ENCODE measurements at places on chromosomes 5 and 9.

DNA sequence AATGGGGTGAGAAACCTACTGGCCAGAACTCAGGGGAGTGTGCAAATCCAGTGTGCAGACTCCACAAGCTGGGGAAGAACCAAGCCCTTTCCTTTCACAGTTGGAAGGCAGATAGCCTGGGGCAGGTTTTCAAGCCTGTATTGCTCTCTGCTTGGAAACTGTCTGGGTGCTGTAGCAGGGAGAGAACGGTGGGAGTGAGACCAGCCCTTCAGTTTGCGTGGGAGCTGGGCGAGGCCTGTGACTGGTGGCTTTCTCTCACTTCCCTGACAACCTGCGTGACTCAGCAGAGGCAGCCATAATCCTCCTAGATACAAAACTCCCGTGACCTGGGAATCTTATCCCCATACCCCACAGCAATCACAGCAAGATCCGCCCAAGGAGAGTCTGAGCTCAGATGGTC, 44.9 kb upstream of the SNCAIP start:
- H3K27me3 ChIP-seq = no peaks in the 10 kb centered on the region
- no peaks in the 10 kb centered on the region for H3K4me1 ChIP-seq

- H3K4me1 ChIP-seq = no peaks in the 10 kb centered on the region
- DNase-seq = no peak
- H3K27ac ChIP-seq = no peak overlapping the region
- H3K36me3 ChIP-seq = no peaks in the 10 kb centered on the region
These were observed 85.5 kb upstream of the PITX1 start for GRCh38 chr5:135119481-135119880.

DNA sequence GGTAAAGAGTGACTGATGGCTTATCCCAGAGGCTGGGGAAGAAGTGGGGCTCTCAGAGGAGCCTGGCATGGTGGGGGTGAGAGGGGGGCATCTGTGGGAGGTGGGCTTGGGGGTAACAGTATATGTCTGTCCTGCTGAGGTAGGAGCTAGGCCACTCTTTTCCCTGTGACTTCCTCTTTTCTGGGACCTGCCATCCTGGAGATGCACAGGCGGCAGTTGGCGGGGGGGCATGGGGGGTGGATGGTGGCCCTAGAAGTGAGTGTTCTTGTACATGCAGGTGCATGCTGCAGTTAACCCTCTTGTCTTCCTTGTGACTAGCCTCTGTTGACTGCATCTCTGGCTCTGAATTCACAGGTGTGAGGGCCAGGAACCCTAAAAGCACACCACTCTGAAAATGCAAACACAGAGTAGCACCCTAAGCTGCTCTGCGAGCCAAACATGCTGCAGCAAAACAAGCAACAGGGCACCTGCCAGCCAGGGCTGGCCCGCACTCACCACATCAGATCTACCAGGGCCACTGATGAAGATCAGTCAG, 123.8 kb upstream of the SHB start:
- H3K4me3 ChIP-seq = no peak overlapping the region
- no peak overlapping the region for H3K27ac ChIP-seq
- DNase-seq = no peak
- peaks cover 8% of the 10 kb centered on the region for H3K4me1 ChIP-seq
- H3K36me3 ChIP-seq = no peaks in the 10 kb centered on the region
- peaks cover 2% of the 10 kb centered on the region for H3K27me3 ChIP-seq

DNA sequence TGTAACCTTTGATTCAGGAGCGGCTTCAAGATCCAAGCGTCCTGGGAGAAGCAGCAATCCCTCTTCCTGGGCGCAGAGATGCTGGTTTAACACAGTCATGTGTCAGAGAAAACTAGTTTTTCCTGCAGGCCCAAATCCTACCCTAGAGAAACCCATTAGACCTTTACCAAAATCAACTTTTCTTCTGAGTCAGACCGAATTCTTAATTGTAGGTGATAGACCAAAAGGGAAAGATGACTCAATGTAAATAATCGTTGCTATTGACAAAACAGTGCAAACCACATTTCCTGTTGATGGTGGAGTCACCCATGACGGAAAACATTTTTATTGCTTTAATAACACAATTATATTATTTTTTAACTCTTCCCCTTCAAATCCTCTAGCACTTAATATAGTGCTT, 40.1 kb downstream of the SLC1A1 start:
- peaks cover 11% of the 10 kb centered on the region for H3K36me3 ChIP-seq
- H3K4me1 ChIP-seq = peaks cover 30% of the 10 kb centered on the region
- peak overlapping the region; percentile 78 for H3K27ac ChIP-seq
- no peaks in the 10 kb centered on the region for H3K27me3 ChIP-seq
- no peak overlapping the region for H3K4me3 ChIP-seq

- DNase-seq = no peak
These were observed 246.9 kb downstream of the ZSWIM6 start for GRCh38 chr5:61578858-61579503.
